ENCODE measurements at places on chromosomes 4 and X.
A peak's percentile ranks its signal among the peaks of the same experiment; 100 is the strongest.

DNA sequence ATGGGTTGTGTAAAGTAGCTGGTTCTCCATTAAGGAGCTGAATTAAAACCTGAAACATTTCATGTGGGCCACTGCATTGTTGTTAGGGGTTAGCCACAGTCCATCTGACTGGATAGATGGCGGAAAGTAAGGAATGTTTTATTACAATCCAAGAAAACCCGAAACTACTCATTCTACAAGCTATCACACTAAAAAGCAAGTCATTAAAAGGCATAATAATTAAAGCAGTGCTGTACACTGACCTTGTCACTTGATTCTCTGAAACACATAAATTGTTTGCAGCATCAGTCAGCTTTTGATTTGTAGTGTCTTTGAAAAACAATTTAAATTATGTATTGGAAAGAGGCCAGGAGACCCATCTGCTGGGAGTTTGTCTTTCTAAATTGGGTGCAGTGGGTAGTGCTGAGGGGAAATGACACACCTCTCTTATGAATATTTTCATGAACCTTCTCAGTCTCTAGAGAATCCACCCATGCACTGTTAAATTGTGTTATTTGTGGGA lies 75.7 kb upstream of the ANK2 start:
- no peak overlapping the region for H3K4me3 ChIP-seq
- no peak overlapping the region for H3K27ac ChIP-seq
- H3K27me3 ChIP-seq, result no peaks in the 10 kb centered on the region
- H3K36me3 ChIP-seq, result no peaks in the 10 kb centered on the region

DNA sequence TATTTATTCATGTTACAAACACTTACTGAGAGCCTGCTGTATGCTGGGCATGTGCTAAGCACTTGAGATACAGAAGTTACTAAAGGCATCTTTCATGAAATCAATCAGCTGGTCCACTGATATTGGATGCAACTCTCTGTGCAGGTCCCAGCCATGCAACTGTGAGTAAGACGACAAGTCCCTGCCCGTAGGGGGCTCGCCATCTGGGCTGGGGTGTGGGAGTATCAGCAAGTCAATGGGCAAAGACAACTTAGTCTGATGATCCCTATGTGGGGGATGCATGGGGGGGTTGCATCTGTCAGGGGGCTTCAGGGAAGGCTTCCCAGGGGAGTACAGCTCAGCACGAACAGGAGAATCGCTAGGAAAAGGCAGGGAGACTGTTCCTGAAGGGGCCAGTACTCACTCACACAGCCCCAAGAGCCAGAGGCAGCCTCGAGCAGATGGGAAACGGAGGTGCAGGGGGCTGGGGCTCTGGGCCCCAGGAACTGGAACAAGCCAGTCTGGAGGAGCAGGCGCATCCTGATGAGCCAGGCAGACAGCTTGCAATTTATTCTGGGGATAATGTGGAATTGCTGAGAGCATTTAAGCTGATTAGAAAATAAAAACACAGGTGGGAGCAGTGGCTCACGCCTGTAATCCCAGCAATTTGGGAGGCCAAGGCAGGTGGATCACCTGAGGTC lies 40.2 kb downstream of the CRMP1 start:
- no peak overlapping the region for H3K4me3 ChIP-seq
- no peaks in the 10 kb centered on the region for H3K4me1 ChIP-seq
- H3K27me3 ChIP-seq, result no peaks in the 10 kb centered on the region

DNA sequence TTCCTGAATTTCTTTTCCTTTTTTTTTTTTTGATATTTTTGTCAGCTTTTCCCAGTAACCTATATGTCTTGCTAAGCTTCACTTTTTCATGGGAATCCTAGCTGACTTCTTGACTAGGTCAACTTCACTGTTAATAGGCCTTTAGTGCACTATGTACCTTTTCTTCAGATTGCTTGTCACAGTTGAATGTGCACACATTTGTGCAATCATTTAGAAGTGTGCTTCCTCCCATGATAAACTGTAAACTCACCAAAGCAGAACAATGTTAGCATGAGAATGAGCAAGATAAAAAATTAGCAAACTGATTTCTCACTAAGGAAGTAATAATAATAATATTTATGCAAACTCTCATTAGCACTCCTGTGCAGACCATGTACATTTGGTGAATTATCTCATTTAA lies 173.2 kb downstream of the PABPC4L start:
- DNase-seq, result no peak
- no peaks in the 10 kb centered on the region for H3K4me1 ChIP-seq
- H3K4me3 ChIP-seq, result no peak overlapping the region
- no peaks in the 10 kb centered on the region for H3K27me3 ChIP-seq

GRCh38 chrX:48574270-48575266 lies at the start of gene RBM3:
Gene RBM3 (plus strand): TSS chrX:48574484. CDS start chrX:48575181, 697 bp downstream.
- H3K4me3 ChIP-seq, result peak within 1 kb of the TSS; percentile 68
- no peaks in the 10 kb centered on the region for H3K4me1 ChIP-seq

GRCh38 chr4:70704215-70704930 lies 16.0 kb downstream of the UTP3 start:
- peak overlapping the region; percentile 94 for H3K27ac ChIP-seq
- DNase-seq, result peak; percentile 82
- H3K27me3 ChIP-seq, result no peaks in the 10 kb centered on the region

- H3K36me3 ChIP-seq, result no peaks in the 10 kb centered on the region
- no peaks in the 10 kb centered on the region for H3K4me1 ChIP-seq
- H3K27me3 ChIP-seq, result no peaks in the 10 kb centered on the region
- no peak overlapping the region for H3K27ac ChIP-seq
- no peak overlapping the region for H3K4me3 ChIP-seq
Observed at GRCh38 chrX:41384051-41384705, 50.2 kb downstream of the DDX3X start.

DNA sequence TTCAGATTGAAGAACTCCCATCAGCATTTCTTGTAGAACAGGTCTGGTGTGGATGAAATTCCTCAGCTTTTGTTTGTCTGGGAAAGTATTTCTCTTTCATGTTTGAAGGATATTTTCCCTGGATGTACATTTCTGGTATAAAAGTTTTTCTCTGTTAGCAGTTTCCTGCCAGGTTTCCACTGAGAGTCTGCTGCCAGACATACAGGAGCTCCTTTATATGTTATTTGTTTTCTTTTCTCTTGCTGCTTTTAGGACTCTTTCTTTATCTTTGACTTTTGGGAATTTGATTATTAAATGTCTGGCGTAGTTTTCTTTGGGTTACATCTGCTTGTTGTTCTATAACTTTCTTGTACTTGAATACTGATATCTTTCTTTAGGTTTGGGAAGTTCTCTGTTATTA lies 486.5 kb downstream of the ARAP2 start:
- no peaks in the 10 kb centered on the region for H3K4me1 ChIP-seq
- no peaks in the 10 kb centered on the region for H3K36me3 ChIP-seq
- H3K27ac ChIP-seq, result no peak overlapping the region
- DNase-seq, result no peak
- no peak overlapping the region for H3K4me3 ChIP-seq

- no peaks in the 10 kb centered on the region for H3K27me3 ChIP-seq
- H3K36me3 ChIP-seq, result no peaks in the 10 kb centered on the region
- DNase-seq, result no peak
- no peaks in the 10 kb centered on the region for H3K4me1 ChIP-seq
- no peak overlapping the region for H3K27ac ChIP-seq
Observed at GRCh38 chr4:89123451-89123851, 12.1 kb downstream of the TIGD2 start.

DNA sequence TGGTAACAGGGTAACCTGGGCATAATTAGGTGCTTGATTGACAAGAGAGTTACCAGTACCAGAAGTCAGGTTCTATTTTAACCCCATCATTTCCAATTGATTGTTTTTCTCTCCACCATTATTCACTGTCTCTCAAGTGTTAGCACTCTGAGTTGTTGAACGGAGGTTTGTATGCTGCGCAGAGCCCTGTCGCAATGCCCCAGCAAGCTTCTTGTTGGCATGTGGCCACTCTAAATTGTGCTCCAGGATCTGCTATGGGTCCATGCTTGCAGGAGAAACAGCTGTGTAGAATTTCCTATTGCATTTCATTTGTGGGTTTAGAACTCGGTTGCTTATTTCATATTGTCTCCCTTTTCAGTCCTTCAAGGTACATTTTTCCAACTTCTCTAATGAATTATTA lies 98.2 kb downstream of the KLHL8 start:
- H3K27ac ChIP-seq, result no peak overlapping the region
- H3K4me3 ChIP-seq, result no peak overlapping the region
- H3K36me3 ChIP-seq, result no peaks in the 10 kb centered on the region
- H3K27me3 ChIP-seq, result no peaks in the 10 kb centered on the region

- no peaks in the 10 kb centered on the region for H3K27me3 ChIP-seq
- H3K4me3 ChIP-seq, result no peak overlapping the region
- H3K27ac ChIP-seq, result no peak overlapping the region
- H3K36me3 ChIP-seq, result no peaks in the 10 kb centered on the region
Observed at GRCh38 chr4:147015491-147015890, 69.8 kb upstream of the TTC29 start.

- H3K4me1 ChIP-seq, result no peaks in the 10 kb centered on the region
- no peak overlapping the region for H3K27ac ChIP-seq
- H3K4me3 ChIP-seq, result no peak overlapping the region
- DNase-seq, result no peak
Observed at GRCh38 chr4:39256436-39256835, 74.1 kb downstream of the WDR19 start.

- H3K4me3 ChIP-seq, result no peak overlapping the region
- H3K27ac ChIP-seq, result no peak overlapping the region
- no peaks in the 10 kb centered on the region for H3K27me3 ChIP-seq
- DNase-seq, result no peak
- no peaks in the 10 kb centered on the region for H3K4me1 ChIP-seq
Observed at GRCh38 chr4:4888695-4889094, 29.2 kb downstream of the MSX1 start.

DNA sequence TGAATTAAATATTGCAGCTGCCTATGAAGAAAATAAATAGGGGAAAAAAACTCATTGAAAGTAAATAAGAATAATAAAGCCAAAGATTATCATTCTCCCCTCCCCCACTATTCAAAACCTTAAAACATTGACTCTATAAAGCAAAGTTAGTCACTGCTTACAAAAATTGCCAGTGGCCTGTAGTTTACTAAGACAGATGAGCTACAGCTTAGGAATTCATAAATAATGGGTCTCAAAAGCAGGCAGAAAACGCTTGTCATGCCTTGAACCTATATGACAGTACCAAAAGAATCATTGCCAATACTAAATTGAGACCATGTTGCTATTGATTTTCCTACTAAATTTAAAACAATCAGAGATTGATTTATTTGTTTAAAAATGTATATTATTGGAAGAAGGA lies 78.9 kb downstream of the SLC10A7 start:
- no peak for DNase-seq
- H3K27ac ChIP-seq, result no peak overlapping the region
- no peaks in the 10 kb centered on the region for H3K36me3 ChIP-seq
- no peaks in the 10 kb centered on the region for H3K4me1 ChIP-seq

DNA sequence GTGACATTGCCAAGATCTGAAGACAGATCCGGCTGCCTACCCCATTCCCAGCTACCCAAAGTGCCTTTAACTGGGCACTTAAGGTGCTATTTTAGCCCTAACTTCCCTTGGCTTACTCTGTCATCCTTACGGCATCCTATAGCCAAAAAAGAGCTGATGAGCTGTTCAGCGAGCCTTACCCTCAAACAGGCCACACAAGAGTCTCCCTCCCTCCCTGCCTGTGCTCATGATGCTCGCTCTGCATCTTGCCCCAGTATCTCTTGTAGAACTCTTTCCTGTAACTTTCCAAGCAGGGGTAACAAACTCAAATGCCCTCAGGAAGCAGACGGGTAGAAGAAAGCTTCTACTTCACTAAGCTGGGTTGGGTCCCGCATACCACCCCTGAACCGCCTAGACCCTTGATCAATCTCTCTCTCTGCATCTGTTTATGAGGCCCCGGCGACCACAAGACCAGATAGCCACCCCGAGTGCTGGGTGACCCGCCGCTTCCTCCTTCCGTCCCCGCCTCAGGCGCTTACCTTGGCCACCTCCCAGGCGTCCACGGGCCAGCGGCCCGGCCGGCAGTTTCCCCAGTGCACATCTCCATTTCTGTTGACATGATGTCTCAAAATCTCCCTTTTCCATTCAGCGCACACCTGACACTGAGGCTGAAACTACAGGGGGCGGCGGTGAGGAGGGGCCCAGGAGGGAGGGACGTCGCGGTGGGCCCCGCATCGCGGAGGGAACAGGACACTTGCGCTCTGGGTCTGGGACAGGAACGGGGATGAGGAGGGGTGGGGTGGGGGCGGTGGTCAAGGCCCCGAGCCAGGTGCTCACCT lies 663 bp downstream of the CXorf38 start:
- no peaks in the 10 kb centered on the region for H3K4me1 ChIP-seq
- DNase-seq, result no peak
- H3K4me3 ChIP-seq, result peak overlapping the region; percentile 68
- peak overlapping the region; percentile 71 for H3K27ac ChIP-seq

- no peaks in the 10 kb centered on the region for H3K36me3 ChIP-seq
- no peaks in the 10 kb centered on the region for H3K27me3 ChIP-seq
- no peak for DNase-seq
Observed at GRCh38 chr4:33914386-33914785, 2329.9 kb downstream of the ARAP2 start.

- no peak overlapping the region for H3K27ac ChIP-seq
- H3K4me1 ChIP-seq, result no peaks in the 10 kb centered on the region
- no peaks in the 10 kb centered on the region for H3K27me3 ChIP-seq
- no peak for DNase-seq
Observed at GRCh38 chr4:111064342-111064993, 441.6 kb upstream of the PITX2 start.

DNA sequence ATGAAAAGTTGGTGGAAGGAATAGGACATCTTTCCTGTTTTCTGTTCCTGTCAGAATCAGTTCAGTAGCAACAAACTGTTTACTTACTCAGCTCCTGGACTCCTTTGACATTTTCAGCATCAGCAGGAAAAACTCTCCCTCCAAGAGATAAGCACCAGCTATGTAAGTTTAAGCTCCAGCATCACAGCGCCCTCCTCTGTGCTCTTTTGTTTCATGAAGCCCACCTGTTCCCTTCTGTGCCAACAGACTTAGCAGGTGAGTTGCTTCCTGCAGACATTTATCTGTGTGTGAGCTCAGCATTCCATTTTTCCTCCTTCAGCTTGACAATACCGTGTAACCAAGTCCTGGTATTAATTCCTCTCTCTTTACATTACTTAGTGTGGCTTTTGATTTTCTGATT lies 644.1 kb upstream of the AGA start:
- H3K27ac ChIP-seq, result no peak overlapping the region
- no peaks in the 10 kb centered on the region for H3K36me3 ChIP-seq
- H3K27me3 ChIP-seq, result no peaks in the 10 kb centered on the region
- H3K4me3 ChIP-seq, result no peak overlapping the region

- no peaks in the 10 kb centered on the region for H3K27me3 ChIP-seq
- no peaks in the 10 kb centered on the region for H3K36me3 ChIP-seq
- peak; percentile 58 for DNase-seq
- no peak overlapping the region for H3K4me3 ChIP-seq
- H3K4me1 ChIP-seq, result no peaks in the 10 kb centered on the region
Observed at GRCh38 chrX:135596495-135596894, 76.0 kb downstream of the INTS6L start.

GRCh38 chrX:132094164-132094563 lies 33.7 kb downstream of the FRMD7 start:
- no peak for DNase-seq
- H3K27me3 ChIP-seq, result no peaks in the 10 kb centered on the region
- H3K36me3 ChIP-seq, result no peaks in the 10 kb centered on the region
- no peak overlapping the region for H3K27ac ChIP-seq

GRCh38 chrX:118751950-118752783 lies 24.8 kb downstream of the IL13RA1 start:
- no peak overlapping the region for H3K27ac ChIP-seq
- H3K4me3 ChIP-seq, result no peak overlapping the region
- no peaks in the 10 kb centered on the region for H3K36me3 ChIP-seq
- H3K4me1 ChIP-seq, result no peaks in the 10 kb centered on the region
- DNase-seq, result no peak
- H3K27me3 ChIP-seq, result no peaks in the 10 kb centered on the region
